ENCODE measurements at places on chromosomes 12 and 14. TPM values are rescaled to one million over a fixed set of nuclear protein-coding genes. Genes with fewer than 3 reads are reported as not detected.
A peak's percentile ranks its signal among the peaks of the same experiment; 100 is the strongest.

HECTD4 gene
- total RNA-seq = 15.8 TPM

CCDC177 gene
- not detected for total RNA-seq

AKAP3 gene
- 2.1 TPM for total RNA-seq

PDE3A gene
- not detected for total RNA-seq

HOXC9 gene
- total RNA-seq = not detected

POTEM gene
- not detected for total RNA-seq

GPRC5D gene
- total RNA-seq = not detected

OR6C1 gene
- not detected for total RNA-seq

TPPP2 gene
- not detected for total RNA-seq

RAB2B gene
- 21.0 TPM for total RNA-seq

PARP2 gene
- 46.5 TPM for total RNA-seq

DNA sequence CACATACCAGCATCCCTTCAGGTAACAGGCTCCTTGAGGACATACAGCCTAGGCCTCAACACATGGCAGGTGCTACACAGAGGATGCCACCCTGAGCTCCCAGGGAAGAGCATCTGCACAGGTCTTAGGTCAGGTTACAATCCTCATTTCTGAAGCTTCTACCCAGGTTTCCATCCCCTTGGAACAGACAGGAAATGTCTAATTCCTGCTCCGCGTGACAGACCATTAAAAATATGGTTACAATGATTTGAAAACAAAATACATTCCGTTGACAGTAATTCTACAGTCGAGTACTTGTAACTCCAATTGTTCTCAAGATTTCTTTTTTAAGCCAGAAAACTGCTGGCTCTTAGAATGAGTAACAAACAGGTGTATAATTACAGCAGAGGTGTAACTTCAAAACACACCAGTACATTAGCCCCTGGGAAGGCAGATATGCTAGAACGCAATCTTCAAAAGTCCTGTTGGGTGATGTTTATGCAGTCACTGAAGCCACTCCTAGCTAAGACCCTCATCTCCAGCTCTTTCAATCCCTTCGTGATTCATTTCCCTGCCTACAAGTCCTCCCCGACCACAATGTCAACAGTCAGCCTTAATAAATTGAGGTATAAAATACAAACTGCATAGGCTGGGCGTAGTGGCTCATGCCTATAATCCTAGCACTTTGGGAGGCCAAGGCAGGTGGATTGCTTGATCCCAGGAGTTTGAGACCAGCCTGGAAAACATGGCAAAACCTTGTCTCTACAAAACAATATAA lies 11.6 kb downstream of the SETD3 start:
- H3K27me3 ChIP-seq = no peaks in the 10 kb centered on the region
- DNase-seq = no peak
- peaks cover 37% of the 10 kb centered on the region for H3K4me1 ChIP-seq
- no peak overlapping the region for H3K4me3 ChIP-seq

GRCh38 chr14:69231486-69231885 lies 28.5 kb upstream of the GALNT16 start:
- no peak for DNase-seq
- peaks cover 7% of the 10 kb centered on the region for H3K4me1 ChIP-seq
- no peak overlapping the region for H3K27ac ChIP-seq
- H3K4me3 ChIP-seq = no peak overlapping the region
- peaks cover 6% of the 10 kb centered on the region for H3K36me3 ChIP-seq
- H3K27me3 ChIP-seq = no peaks in the 10 kb centered on the region

DNA sequence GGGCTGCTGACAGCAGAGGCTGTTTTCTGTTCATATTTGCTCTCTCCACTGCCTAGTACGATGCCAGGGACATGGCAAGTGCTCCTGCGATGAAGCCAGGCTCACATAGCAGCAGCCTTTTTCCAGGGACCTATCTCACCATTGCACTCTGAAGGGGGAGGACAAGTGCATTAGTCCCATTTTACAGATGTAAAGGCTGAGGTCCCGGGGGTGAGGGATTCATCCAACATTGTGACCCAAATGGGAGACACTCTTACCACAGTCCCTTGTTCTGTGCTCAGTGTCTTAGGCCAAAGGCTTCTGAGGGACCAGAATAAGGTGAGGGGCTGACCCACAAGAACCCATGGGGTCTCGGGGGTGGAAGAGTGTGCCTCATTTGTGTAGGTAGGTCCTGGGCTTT lies 21.6 kb upstream of the ESRRB start:
- no peaks in the 10 kb centered on the region for H3K36me3 ChIP-seq
- peaks cover 32% of the 10 kb centered on the region for H3K27me3 ChIP-seq

DNA sequence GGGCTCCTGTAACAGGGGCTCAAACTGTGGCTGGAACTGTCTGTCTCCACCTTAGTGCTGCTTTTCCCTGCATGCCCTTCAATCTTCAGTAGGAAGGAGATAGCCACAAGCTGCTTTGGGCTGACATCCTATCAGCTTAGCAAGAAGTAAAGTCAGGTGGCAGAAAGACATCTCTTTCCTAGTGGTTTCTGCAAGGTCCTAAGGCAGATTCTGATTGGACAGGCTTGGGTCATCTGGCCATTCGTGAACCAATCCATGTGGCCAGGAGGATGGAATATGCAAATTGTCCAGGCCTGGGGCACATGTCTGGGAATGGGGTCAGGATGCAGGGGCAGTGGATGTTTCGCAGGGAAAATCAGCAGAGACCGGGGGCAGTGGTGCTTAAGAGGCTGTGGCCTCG lies 5.2 kb downstream of the RITA1 start:
- no peaks in the 10 kb centered on the region for H3K27me3 ChIP-seq
- no peak for DNase-seq
- peaks cover 12% of the 10 kb centered on the region for H3K36me3 ChIP-seq
- H3K4me1 ChIP-seq = peaks cover 21% of the 10 kb centered on the region
- no peak overlapping the region for H3K4me3 ChIP-seq
- H3K27ac ChIP-seq = no peak overlapping the region

DNA sequence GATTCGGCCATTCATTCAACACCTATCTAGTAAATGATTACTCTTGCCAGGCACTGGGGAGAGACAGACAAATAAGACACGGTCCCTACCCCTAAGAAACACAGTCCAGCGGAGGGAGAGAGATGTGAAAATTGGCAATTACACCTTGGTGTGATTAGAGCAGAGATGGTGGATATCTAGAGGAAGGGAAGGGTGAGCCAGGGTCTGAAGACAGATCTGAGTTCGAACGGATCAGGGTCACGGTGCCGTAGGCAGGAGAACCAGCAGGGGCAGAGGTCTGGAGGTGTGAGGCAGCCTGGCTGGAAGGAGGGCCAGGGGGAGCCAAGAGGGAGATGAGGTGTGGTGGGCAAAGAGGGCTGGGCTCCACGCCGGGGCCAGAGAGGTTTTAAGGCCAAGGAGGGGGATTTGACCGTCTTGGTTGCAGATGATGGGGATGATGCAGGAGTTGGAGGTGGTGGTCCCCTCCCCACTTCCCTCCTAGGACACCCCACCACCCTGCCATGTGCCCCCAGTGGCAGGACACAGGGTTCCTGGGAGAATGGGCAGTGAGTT lies 27.1 kb downstream of the FAM222A start:
- H3K36me3 ChIP-seq = no peaks in the 10 kb centered on the region
- peaks cover 11% of the 10 kb centered on the region for H3K27me3 ChIP-seq
- H3K27ac ChIP-seq = no peak overlapping the region
- H3K4me3 ChIP-seq = no peak overlapping the region

GRCh38 chr14:76696791-76697190 lies 64.5 kb upstream of the VASH1 start:
- H3K27ac ChIP-seq = no peak overlapping the region
- no peak for DNase-seq
- H3K27me3 ChIP-seq = peaks cover 4% of the 10 kb centered on the region

- no peak overlapping the region for H3K27ac ChIP-seq
- H3K36me3 ChIP-seq = no peaks in the 10 kb centered on the region
These were observed 202.7 kb upstream of the GARIN6 start for GRCh38 chr12:99444859-99445316.

DNA sequence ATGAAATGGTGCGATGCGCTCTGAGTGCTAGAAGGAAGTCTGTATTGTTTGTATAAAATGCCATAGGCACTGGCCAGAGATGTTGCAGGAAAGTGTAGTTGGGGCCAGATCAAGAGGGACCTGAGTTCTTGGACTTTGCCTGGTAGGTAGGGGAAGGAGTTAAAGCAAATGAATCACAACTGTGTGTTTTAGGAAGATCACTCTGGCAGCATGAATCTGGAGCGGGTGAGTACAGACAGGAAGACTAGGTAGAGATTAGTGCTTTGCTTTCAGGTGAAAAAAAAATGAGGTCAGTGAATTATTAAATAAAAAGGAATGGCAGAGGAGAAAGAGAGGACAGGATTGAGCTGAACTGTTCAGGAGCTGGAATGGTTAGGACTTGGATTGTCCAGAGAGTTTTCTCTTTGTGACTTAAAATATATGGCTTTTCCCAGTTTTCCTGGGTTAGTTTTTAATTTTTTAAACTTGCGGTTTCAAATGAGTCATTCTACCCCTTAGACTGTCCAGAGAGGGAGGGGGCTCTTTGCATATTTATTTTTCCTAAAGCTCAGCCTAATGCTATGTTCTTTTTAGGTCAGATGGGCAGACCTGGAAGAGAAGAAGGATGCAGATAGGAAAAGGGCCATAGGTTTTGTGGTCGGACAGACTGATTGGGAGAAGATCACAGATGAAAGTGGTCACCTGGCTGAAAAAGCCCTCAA lies 41.1 kb downstream of the PROX2 start:
- H3K4me1 ChIP-seq = peaks cover 52% of the 10 kb centered on the region
- no peak for DNase-seq
- no peaks in the 10 kb centered on the region for H3K27me3 ChIP-seq
- peak overlapping the region; percentile 22 for H3K27ac ChIP-seq

DNA sequence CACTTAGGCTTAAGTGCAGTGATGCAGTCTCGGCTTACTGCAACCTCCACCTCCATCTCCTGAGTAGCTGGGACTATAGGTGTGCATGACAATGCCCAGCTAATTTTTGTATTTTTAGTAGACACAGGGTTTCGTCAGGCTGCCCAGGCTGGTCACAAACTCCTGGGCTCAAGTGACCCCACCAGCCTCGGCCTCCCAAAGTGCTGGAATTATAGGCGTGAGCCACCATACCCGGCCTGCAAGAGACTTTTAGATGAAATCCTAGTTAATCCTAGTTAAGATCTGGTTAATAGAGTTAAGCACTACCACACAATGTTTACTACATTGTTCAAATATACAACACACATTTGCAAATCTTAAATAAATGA lies 196.5 kb upstream of the AMIGO2 start:
- H3K27ac ChIP-seq = peak overlapping the region; percentile 90
- no peak for DNase-seq
- no peaks in the 10 kb centered on the region for H3K27me3 ChIP-seq
- H3K4me3 ChIP-seq = peak overlapping the region; percentile 46

GRCh38 chr12:4710113-4710512 lies 10.1 kb upstream of the GALNT8 start:
- peaks cover 4% of the 10 kb centered on the region for H3K4me1 ChIP-seq
- no peak for DNase-seq
- peaks cover 26% of the 10 kb centered on the region for H3K27me3 ChIP-seq
- H3K36me3 ChIP-seq = no peaks in the 10 kb centered on the region
- no peak overlapping the region for H3K4me3 ChIP-seq

DNA sequence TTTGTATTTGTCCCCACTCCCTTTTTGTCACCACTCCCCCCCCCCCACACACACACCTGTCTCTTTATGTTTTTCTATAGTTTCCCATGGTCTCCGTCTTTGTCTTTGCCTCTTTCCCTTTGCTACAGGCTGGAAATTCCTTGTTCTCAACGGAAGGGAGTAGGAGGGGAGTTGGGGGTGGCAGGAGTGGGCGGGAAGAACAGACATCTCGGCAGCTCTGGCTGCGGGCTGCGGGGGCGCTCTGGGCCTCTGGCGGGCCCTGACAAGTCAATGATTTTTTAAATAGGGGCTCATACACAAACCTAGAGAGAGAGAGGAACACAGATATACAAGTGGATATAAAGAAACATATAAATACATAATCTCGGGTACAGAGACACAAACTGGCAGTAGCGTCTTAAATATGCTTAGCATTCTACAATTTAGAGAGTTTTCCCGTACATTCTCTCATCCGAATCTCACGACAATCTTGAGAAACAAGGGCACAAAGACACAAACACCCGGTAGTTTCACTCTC lies 2.4 kb upstream of the NAB2 start:
- peak; percentile 67 for DNase-seq
- peak overlapping the region; percentile 94 for H3K4me3 ChIP-seq
- peaks cover 36% of the 10 kb centered on the region for H3K4me1 ChIP-seq
- H3K27ac ChIP-seq = peak overlapping the region; percentile 99

GRCh38 chr14:73833530-73834260 lies 17.9 kb upstream of the PTGR2 start:
- DNase-seq = no peak
- H3K27me3 ChIP-seq = no peaks in the 10 kb centered on the region
- H3K4me3 ChIP-seq = no peak overlapping the region
- no peaks in the 10 kb centered on the region for H3K36me3 ChIP-seq

DNA sequence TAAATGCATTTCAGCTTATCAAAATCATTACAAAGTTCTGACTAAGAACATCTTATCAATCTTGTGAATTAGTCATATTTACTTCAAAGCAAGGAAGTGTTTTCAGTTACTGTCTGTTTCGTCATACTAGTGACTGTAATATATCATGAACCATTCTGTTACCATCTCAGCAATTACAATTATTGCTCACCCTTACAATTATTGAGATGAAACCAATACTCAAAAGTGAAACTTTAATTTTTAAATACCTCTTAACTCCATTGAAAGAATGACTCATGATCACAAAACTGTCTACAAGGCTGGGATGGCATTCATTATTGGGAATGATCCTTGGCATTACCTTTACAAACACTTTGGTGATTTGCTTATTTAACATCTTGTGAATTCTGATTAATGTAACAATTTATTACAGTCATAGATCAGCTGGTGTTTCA lies 90.3 kb downstream of the RPS6KA5 start:
- H3K4me3 ChIP-seq = peak overlapping the region; percentile 61
- H3K36me3 ChIP-seq = peaks cover 40% of the 10 kb centered on the region
- no peaks in the 10 kb centered on the region for H3K27me3 ChIP-seq
- H3K27ac ChIP-seq = peak overlapping the region; percentile 95
- H3K4me1 ChIP-seq = peaks cover 46% of the 10 kb centered on the region
- DNase-seq = no peak

- DNase-seq = peak; percentile 53
- peak overlapping the region; percentile 74 for H3K4me3 ChIP-seq
- peak overlapping the region; percentile 91 for H3K27ac ChIP-seq
- no peaks in the 10 kb centered on the region for H3K27me3 ChIP-seq
These were observed 9.2 kb downstream of the NIN start for GRCh38 chr14:50821510-50822464.

DNA sequence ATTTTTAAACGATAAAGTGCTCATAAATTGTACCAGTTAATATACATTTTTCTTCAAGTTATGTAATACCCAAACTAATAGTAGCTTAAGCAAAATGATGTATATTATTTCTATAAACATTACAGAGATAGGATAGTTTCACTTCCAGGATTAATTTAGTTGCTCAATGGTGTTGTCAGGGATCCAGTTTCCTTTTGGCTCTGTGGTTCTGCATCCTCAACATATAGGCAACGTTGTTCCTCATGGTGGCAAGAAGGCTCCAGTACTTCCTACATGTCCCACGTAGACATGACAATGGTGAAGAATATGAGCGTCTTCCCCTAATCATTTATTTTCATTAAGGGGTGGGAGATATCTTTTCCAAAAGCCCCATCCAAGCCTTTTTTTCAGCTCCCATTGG lies 60.7 kb upstream of the DCD start:
- no peaks in the 10 kb centered on the region for H3K36me3 ChIP-seq
- no peak overlapping the region for H3K4me3 ChIP-seq
- H3K4me1 ChIP-seq = no peaks in the 10 kb centered on the region
- no peak for DNase-seq

Measured in activated naive CD8-positive, alpha-beta T cell treated with anti-CD3 and anti-CD28 coated beads for 36 hours (primary cell).